Keratinocyte (primary cell): ENCODE measurements at places on chromosomes 16 and 17. TPM values are rescaled to one million over a fixed set of nuclear protein-coding genes. Genes with fewer than 3 reads are reported as not detected.

SPN gene
- 0.01 to 0.07 TPM in 2 of 3 replicates, not detected in the other for polyA plus RNA-seq

DNA sequence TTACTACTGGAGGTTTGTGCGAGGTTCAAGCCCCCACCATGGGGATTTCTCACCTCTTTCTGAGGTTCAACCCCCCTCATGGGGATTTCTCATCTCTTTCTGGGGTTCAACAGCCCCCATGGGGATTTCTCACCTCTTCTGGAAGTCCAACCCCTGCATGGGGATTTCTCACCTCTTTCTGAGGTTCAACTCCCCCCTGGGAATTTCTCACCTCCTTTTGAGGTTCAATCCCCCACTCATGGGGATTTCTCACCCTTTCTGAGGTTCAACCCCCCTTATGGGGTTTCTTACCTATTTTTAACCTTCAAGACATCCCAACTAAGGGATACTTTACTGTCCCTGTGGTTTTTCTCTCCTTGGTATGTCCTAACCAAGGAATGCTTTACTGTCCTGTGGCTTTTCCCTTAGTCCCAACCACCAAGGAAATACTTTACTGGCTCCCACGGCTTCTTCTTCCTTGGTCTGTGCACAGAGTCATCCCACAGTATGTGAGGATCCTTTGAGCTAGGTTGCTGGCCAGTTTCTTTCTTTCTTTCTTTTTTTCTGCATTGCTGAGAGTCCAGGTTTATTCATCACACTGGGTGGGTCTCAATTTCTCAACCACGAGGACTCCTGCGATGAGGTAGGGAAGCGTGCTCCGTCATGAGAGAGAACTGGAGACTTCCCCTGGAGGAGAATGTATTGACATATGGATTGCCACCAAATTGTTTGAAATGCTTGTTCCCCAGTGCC, 2140.2 kb downstream of the TP53TG3F start:
- no peaks in the 10 kb centered on the region for H3K36me3 ChIP-seq
- peak overlapping the region; percentile 74 for H3K4me3 ChIP-seq
- H3K4me1 ChIP-seq = peaks cover 31% of the 10 kb centered on the region
- DNase-seq = peak; percentile 76
- peak overlapping the region; percentile 98 for H3K27ac ChIP-seq
- no peaks in the 10 kb centered on the region for H3K27me3 ChIP-seq

- DNase-seq = no peak
- peak overlapping the region; percentile 65 for H3K27ac ChIP-seq
- H3K36me3 ChIP-seq = no peaks in the 10 kb centered on the region
- peaks cover 24% of the 10 kb centered on the region for H3K4me1 ChIP-seq
- H3K4me3 ChIP-seq = peak overlapping the region; percentile 60
Measured at GRCh38 chr16:85553436-85554113, 59.5 kb upstream of the GSE1 start.

DNA sequence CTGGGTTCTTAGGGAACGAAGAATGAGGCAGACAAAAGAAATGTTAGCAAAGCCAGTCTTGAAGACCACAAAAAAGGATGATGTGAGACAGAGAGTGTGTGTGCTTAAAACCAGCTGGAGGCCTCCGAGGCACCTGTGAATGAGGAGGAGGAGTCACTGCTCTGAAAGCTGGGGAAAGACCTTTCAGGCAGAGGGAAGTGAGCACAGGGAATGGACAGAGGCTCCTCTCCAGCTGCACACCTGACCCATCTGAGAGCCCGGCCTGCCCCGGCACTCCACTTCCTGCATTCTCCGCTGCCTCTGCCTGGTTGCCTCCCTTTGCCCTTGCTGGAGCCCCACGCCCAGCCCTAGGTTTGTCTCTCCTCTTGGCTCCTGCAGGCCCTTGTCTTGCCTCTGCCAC, 55.2 kb upstream of the SREBF1 start:
- H3K27me3 ChIP-seq = no peaks in the 10 kb centered on the region
- H3K36me3 ChIP-seq = peaks cover 25% of the 10 kb centered on the region
- H3K4me1 ChIP-seq = no peaks in the 10 kb centered on the region
- no peak overlapping the region for H3K4me3 ChIP-seq

- no peaks in the 10 kb centered on the region for H3K36me3 ChIP-seq
- no peaks in the 10 kb centered on the region for H3K27me3 ChIP-seq
- H3K27ac ChIP-seq = no peak overlapping the region
Measured at GRCh38 chr17:15237106-15237425, 28.1 kb downstream of the PMP22 start.

- H3K4me3 ChIP-seq = no peak overlapping the region
- peaks cover 12% of the 10 kb centered on the region for H3K4me1 ChIP-seq
- no peak for DNase-seq
- peaks cover 13% of the 10 kb centered on the region for H3K36me3 ChIP-seq
Measured at GRCh38 chr16:81040131-81040530, 4.5 kb downstream of the ATMIN start.

- H3K27ac ChIP-seq = no peak overlapping the region
- H3K4me3 ChIP-seq = no peak overlapping the region
- DNase-seq = no peak
- peaks cover 5% of the 10 kb centered on the region for H3K27me3 ChIP-seq
Measured at GRCh38 chr17:15922586-15922985, 22.3 kb upstream of the ADORA2B start.

DNA sequence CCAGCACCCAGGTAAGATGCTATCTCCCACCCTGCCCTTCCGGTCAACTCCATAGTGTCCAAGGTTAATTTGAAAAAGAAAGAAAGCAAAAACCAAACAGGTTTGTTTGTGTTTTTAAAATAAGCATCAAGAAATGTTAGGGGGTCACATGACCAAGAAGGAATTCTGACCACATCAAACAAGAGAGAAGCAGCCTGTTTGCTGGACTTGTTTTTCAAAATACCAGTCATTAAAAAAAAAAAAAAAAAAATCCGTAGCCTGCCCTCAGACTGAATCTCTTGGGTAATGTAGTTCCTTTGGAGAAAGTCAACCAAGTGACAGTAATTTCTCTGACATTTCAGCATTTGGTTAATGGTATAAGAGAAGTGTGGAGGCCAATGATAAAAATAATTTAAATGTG, 38.4 kb downstream of the HNF1B start:
- H3K27ac ChIP-seq = no peak overlapping the region
- peaks cover 12% of the 10 kb centered on the region for H3K4me1 ChIP-seq
- no peaks in the 10 kb centered on the region for H3K36me3 ChIP-seq
- no peak for DNase-seq

AP2B1 gene
- 151 to 209 TPM (median 189 TPM) in 3 replicates for polyA plus RNA-seq

GRCh38 chr17:57999496-58000017, 7.5 kb downstream of the SRSF1 start:
- H3K27me3 ChIP-seq = no peaks in the 10 kb centered on the region
- H3K4me1 ChIP-seq = peaks cover 24% of the 10 kb centered on the region
- no peak overlapping the region for H3K4me3 ChIP-seq
- H3K36me3 ChIP-seq = peaks cover 10% of the 10 kb centered on the region
- DNase-seq = no peak
- H3K27ac ChIP-seq = no peak overlapping the region

TNP2 gene
- not detected in 3 replicates for polyA plus RNA-seq

HSD17B1 gene
- polyA plus RNA-seq = 3.6 to 14.7 TPM (median 5.3 TPM) in 3 replicates

- no peaks in the 10 kb centered on the region for H3K4me1 ChIP-seq
- no peak overlapping the region for H3K27ac ChIP-seq
- H3K4me3 ChIP-seq = no peak overlapping the region
- no peaks in the 10 kb centered on the region for H3K36me3 ChIP-seq
- DNase-seq = no peak
Measured at GRCh38 chr17:78563189-78564145, 13.7 kb downstream of the DNAH17 start.

CCL1 gene
- not detected in 3 replicates for polyA plus RNA-seq

GRCh38 chr17:53765609-53766008, 57.1 kb upstream of the KIF2B start:
- no peaks in the 10 kb centered on the region for H3K36me3 ChIP-seq
- DNase-seq = no peak
- H3K4me1 ChIP-seq = no peaks in the 10 kb centered on the region
- H3K27ac ChIP-seq = no peak overlapping the region
- no peaks in the 10 kb centered on the region for H3K27me3 ChIP-seq
- H3K4me3 ChIP-seq = no peak overlapping the region

DNA sequence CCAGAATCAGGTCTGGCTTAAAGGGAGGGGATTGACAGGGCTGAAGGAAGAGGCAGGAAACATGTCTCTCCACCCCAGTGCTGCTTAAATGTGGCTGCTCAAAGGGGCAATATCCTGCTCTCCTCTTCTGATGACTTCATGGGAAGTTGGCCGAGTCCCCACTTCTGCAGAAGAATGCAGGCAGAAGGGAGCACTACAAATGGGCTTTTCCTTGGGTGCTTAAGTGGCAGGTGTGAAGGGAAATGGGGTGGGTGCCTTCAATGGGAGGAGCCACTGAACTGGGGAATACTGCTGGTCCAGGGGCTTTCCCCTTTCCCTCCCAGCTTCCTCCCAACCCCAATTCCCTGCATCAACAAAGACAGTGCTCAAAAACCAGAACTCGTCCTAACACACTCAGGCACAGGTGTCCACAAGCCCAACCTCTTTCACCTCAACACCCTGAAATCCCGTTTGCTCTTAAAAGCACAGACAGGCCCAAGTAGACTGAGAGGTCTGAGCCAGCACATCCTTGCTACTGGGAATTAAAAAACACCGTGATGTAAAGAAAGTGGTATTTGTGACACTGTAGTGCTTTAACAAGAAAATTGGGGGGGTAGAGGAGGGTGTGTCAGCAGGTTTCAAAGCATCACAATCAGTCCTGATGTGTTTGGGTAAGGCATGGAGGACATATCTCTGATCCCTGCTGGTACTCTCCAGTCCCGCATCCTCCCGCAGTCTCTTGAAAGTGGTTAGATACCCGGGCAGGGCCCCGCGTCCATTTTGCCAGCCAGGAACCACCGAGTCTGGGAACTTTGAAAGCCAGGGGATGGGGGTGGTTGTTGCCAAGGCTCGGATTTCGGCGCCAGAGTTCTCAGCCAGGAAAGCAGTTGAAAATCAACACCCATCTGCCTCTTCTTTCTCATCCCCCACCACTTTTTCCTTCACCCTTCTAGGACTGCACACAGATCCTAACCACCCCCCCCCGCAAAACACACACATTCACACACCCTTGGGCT, 1.6 kb downstream of the CA10 start:
- DNase-seq = no peak
- no peak overlapping the region for H3K27ac ChIP-seq
- peaks cover 25% of the 10 kb centered on the region for H3K27me3 ChIP-seq
- no peaks in the 10 kb centered on the region for H3K36me3 ChIP-seq
- H3K4me1 ChIP-seq = peaks cover 32% of the 10 kb centered on the region

PRSS33 gene
- not detected in 3 replicates for polyA plus RNA-seq

DNA sequence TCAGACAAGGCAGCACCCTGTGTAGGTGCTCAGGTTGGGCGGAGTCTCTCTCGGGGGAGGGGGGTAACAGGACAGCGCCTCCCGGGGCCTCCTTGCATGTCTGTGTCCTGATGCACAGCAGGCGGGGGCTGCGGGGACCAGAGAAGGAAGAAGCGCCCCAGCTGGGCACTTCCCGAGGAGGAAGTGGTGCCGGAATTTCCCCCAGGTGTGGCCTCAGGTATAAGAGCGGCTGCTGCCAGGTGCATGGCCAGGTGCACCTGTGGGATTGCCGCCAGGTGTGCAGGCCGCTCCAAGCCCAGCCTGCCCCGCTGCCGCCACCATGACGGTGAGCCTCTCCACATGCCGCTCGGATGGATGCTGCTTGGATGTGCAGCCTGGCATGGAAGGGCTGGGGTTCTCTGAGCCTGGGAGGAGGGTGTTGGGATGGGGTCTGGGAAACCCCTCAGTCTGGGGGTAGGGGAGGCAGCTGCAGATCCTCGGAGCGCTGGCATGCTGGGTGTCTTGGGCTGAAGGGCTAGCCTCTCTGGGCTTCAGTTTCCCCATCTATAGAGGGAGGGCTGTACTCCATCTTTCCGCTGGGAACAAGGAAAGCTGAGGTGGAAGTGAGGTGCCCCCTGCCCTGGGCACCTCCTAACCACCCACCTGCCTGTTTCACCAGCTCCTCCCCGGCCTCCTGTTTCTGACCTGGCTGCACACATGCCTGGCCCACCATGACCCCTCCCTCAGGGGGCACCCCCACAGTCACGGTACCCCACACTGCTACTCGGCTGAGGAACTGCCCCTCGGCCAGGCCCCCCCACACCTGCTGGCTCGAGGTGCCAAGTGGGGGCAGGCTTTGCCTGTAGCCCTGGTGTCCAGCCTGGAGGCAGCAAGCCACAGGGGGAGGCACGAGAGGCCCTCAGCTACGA, at the start of gene IL17C:
IL17C (plus strand) TSS at position 250 of the 908 bp plus-strand sequence; CDS start at position 320, 70 bp downstream.
- no peak within 1 kb of the TSS for H3K27ac ChIP-seq
- H3K4me1 ChIP-seq = peaks cover 24% of the 10 kb centered on the region
- H3K36me3 ChIP-seq = no peaks in the 10 kb centered on the region
- no peak within 1 kb of the TSS for H3K4me3 ChIP-seq
- no peak for DNase-seq

- H3K4me1 ChIP-seq = peaks cover 10% of the 10 kb centered on the region
- peak overlapping the region; percentile 61 for H3K27ac ChIP-seq
- peak overlapping the region; percentile 52 for H3K4me3 ChIP-seq
- no peaks in the 10 kb centered on the region for H3K36me3 ChIP-seq
- DNase-seq = no peak
Measured at GRCh38 chr16:90077757-90078578, 837 bp upstream of the PRDM7 start.

DNA sequence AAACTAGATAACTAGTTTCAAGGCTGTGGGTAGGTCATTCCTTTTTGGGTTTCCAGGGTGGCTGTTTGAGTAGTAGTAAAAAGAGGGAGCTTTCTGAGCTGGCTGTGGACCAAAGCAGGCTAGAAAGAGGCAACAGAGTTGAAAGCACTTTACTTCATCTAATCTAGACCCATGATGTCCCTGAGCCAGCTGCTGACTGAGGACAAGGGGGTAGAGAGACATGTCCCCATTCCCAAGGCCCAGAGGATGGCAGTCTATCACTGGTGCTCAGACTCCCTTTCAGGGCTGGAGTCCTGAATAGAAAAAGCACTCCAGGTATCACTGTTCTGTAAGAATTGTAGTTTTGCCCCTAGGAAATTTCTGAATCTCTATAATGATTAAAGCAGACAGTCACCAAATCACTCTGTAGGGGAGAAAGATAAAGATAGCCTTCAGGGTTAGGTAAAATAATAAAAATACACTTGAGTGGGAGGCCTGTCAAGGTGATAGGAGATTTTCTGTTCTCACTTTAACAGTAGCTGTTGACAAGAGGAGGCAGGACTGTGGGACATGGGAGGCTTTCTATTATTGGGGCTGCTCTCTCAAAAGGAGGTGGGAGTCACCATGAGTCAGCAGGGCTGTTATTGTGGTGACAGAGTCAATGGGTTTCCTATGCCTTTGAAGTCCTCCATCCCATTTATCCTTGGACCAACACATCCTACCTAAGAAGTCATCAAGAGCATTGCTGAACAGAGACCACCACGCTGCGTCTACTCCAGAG, 190.2 kb upstream of the MPHOSPH6 start:
- no peak for DNase-seq
- H3K27me3 ChIP-seq = no peaks in the 10 kb centered on the region
- no peak overlapping the region for H3K4me3 ChIP-seq
- no peak overlapping the region for H3K27ac ChIP-seq
- H3K36me3 ChIP-seq = no peaks in the 10 kb centered on the region

NKD1 gene
- 0.54 to 0.62 TPM (median 0.57 TPM) in 3 replicates for polyA plus RNA-seq

DNA sequence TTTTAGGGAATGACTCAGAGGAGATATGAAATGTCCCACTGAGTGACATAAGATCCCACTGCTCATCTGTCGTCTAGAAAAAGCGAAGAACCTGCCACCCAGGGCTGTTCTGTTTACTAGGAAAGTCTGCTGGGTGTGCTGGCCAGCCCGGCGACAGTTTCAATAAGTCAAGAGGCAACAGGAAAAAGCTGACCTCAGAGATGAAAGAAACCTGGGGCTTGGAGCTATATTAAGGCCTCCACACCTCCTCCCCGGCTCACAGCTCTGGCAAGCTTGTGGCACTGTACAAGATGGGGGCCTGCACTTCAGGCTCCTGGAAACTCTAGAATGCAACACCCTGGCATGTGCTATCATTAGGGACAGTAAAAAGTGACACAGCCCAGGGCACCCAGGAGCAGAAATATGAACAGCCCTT, 10.6 kb downstream of the ZFHX3 start:
- H3K27ac ChIP-seq = no peak overlapping the region
- peaks cover 7% of the 10 kb centered on the region for H3K4me1 ChIP-seq
- no peak for DNase-seq
- no peaks in the 10 kb centered on the region for H3K27me3 ChIP-seq
- H3K36me3 ChIP-seq = no peaks in the 10 kb centered on the region
- H3K4me3 ChIP-seq = no peak overlapping the region
